Myometrial cell (primary cell): ENCODE measurements at places on chromosomes 12 and 14. TPM values are rescaled to one million over a fixed set of nuclear protein-coding genes. Genes with fewer than 3 reads are reported as not detected.

Gene ARHGEF25
- total RNA-seq: 42.4 and 51.6 TPM in 2 replicates

Gene EPYC
- total RNA-seq: 0.18 TPM in 1 of 2 replicates, not detected in the other

Gene OR6C68
- not detected in 2 replicates for total RNA-seq

Gene CLEC9A
- not detected in 2 replicates for total RNA-seq

Gene ZNF385A
- total RNA-seq: 9.2 and 17.9 TPM in 2 replicates

Gene NID2
- total RNA-seq: 137 and 167 TPM in 2 replicates

Gene KLHDC1
- total RNA-seq: 0.86 and 3.4 TPM in 2 replicates

Gene CPNE6
- total RNA-seq: not detected in 2 replicates

Gene PGF
- total RNA-seq: 1.2 and 1.6 TPM in 2 replicates

Gene PAX9
- total RNA-seq: 0.35 TPM in 1 of 2 replicates, not detected in the other

Gene TSHR
- not detected in 2 replicates for total RNA-seq

Gene REM2
- 0.58 TPM in 1 of 2 replicates, not detected in the other for total RNA-seq

Gene DNAJC22
- 11.9 and 12.7 TPM in 2 replicates for total RNA-seq

Gene C1QL4
- 0.58 and 0.89 TPM in 2 replicates for total RNA-seq

Gene PARPBP
- total RNA-seq: 8.9 and 15.1 TPM in 2 replicates

Gene ZNF891
- total RNA-seq: 0.29 and 0.35 TPM in 2 replicates

Gene P2RX2
- not detected in 2 replicates for total RNA-seq

Gene RFX4
- not detected in 2 replicates for total RNA-seq
